Right ventricle myocardium superior (tissue), 1 donor: ENCODE measurements at places on chromosomes 13 and 19. TPM values are rescaled to one million over a fixed set of nuclear protein-coding genes. Genes with fewer than 3 reads are reported as not detected.

The TEX26 gene
- total RNA-seq: not detected

The SULT2A1 gene
- total RNA-seq: not detected

GRCh38 chr19:13154241-13154778 lies 4.1 kb downstream of the IER2 start:
- DNase-seq: peak; percentile 95

GRCh38 chr13:44605275-44605674 lies 29.1 kb upstream of the TSC22D1 start:
- DNase-seq: no peak

- DNase-seq: no peak
Observed at GRCh38 chr19:44684892-44685863, 13.8 kb upstream of the CEACAM16 start.

DNA sequence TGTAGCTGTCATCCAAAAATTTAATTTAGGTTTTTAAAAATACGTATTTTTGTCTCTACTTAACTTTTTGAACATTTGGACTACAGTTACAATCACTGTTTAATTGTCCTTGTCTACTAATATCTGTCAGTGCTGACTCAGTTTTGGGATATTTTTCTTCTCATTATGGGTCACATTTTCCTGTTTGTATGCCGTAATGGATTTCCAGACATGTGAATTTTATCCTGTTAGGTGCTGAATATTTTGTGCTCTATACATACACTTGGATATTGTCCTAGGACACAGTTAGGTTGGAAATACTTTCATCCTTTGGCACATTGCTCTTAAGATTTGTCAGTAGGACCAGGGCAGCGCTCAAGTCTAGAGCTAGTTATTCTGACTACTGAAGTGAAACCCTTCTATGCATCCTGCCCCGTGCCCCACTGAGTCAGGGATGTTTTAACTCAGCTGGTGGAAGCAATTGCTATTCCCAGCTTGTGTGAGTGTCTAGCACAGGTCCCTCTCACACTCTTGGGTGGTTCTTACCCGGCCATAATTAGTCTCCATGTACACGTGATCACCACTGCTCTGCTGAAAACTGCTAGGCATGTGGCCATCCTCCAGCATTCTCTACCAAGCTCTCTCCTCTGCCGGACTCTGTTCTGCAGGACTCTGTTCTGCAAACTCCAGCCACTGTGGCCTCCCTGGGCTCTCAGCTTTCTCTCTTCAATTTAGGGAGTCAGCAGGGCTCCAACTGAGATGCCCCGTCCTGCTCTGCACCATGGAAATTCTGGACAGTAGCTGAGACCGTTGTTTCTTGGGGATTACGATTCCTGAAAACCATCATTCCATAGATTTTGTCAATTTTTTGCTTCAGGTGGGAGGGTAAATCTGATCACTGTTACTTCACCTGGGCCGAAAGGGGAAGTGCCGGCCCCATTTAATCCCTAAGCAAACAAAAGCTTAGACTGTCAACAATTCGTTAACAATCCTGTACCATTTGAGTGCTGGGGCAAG lies 11.1 kb downstream of the PROZ start:
- no peak for DNase-seq

DNA sequence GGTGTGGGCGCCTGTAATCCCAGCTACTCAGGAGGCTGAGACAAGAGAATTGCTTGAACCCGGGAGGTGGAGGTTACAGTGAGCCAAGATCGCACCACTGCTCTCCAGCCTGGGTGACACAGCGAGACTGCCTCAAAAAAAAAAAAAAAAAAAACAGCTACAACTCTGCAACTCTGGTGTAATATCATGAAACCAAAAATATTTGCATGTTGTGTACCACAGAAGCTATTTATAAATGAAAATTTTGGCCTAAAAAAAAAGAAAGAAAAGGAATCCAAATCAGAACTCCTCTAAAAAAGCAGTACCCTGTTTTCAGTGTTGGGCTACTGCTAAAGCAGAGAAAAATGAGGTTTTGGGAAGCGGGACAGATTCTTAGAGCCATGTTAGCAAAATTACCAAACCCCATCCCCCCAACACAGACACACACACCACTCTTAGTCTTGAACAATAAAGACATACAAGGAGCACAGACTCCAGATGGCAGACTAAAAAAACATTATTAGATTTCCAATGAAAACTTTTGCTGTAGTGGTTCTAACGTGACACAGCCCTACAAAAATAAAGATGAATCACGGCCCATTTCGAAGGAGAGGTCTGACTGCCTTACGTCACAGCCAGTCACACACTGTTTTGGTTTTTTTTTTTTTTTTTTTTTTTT lies 51.5 kb downstream of the INSR start:
- DNase-seq: no peak
